A172 (cell line): ENCODE measurements at places on chromosomes 5 and 9. TPM values are rescaled to one million over a fixed set of nuclear protein-coding genes. Genes with fewer than 3 reads are reported as not detected.

GRCh38 chr5:110072651-110073050 is 382.9 kb downstream of the MAN2A1 start:
- DNase-seq = no peak

DNA sequence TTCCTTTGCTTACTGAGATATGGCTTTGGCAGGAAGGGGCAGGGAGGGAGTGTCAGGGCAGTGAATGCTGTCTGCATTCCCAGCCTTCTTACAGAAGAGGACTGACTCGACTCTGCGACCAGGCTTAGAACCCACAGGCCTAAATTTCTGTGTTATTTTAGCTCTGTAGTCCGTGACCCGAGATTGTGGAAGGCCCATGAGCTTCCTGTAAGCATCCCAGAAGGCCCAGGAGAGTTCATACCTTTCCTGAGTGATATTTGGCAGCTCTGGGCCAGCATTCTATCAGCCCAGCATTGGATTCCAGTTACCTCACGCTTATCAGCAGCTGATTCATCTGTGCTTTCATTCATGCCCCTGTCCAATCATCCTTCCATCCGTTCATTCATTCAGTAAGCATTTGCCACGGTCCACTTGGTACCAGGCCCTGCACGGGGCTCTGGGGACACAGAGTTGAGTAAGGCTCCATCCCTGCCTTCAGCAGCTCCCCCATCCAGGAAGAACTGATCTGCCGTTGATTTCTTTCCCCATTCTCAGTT is 28.2 kb upstream of the RPL26L1 start:
- peak; percentile 95 for DNase-seq

Gene TMEM215
- not detected in 2 replicates for total RNA-seq

DNA sequence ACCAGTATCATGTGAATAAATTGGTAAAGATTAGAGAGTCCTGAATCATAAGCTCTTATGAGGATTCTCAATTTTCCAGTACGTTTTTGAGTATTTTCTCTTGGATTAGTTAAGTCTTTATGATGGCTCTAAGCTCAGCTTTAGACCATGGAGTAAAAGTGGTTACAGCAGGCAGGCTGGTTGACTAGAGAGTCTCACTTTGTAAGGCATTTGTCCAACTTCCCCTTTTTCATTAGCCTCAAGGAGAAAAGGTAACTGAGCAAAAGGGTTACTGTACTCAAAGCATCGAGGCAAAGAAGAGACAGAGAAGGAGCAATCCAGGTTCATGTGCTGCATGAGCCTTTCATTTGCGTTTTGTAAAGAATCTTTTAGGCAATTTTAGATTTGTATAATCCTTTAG is 8.5 kb downstream of the NOP16 start:
- no peak for DNase-seq

DNA sequence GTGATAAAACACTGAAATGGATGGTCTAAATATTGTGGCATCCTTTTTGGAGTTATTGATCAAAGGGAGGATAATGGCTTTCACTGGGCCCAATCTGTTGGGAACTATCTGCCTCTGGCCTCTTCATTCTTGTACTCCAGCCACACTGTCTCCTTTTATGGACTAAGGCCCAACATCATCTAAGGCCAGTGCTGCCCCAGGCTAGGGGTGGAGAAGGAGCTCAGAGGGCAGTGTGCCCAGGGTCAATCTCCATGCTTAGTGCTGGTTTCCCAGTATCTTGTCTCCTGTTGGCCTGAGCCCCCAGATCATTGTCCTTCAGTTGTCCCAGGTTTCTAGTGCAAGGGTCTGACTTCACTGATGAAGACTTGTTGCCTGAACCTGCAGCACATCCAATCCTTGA is 26.4 kb upstream of the JMY start:
- DNase-seq = no peak

DNA sequence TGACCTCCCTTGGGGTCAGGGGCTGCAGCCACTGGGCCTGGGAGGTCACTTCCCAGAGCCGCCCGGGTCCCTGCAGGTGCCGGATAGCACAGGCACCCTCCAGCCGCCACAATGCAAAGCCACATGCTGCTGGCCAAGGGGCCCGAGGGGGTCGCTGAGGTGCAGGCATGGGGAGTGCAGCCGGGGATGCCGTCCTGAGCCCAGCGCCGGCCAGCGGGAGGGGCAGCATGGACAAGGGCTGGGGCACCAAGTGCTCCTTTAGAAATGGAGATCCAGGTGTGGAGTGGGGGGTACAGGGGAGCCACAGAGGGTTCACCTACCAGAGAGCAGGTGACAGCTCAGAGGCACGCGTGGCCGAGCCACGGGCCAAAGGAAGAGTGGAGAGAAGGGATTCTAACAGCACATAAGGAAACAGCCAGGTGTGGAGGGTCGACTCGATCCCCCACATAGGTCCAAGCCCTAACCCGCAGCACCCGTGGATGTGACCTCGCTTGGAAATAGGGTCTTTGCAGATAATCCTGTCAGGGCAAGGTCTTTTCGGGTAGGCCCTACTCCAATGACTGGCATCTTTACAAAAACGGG is 24.7 kb downstream of the ZDHHC11B start:
- DNase-seq = no peak

Gene ABLIM3
- 12.6 and 15.9 TPM in 2 replicates for total RNA-seq

Gene IL33
- total RNA-seq = not detected in 2 replicates

Gene SLC36A3
- total RNA-seq = not detected in 2 replicates

DNA sequence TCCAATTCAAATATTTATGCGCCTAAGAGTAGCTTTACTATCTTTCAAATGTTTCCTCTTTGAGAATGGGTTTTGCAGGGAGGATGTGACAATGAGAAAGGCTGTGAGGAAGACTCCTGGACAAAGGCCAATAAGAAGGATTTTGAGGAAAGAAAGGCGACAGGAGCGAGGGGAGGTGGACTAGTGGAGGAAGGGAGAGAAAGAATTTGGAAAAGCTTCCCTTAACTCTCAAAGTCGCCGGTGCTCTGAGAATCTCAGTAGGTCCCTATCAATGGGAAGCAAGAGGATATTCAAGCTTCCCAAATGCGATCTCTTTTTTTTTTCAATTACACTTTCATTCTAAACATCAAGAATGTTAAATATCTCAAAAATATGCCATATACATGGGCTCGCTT is 2.8 kb upstream of the CDC20B start:
- no peak for DNase-seq

GRCh38 chr5:159427180-159428012 is 97.1 kb upstream of the IL12B start:
- DNase-seq = no peak

DNA sequence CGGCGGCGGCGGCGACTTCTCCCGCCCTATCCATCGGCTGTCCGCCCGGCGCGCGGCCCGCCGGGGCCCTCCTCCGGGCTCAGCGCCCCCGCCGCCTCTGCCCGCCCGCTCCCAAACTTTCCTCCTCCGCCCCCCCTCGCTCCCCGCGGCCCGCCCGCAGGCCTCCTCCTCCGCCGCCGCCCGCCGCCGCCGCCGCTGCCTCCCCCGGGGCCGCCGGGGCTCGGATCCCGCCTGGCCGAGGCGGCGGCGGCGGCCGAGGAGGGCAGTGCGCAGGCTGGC is 460 bp upstream of the PBX3 start:
- no peak for DNase-seq

DNA sequence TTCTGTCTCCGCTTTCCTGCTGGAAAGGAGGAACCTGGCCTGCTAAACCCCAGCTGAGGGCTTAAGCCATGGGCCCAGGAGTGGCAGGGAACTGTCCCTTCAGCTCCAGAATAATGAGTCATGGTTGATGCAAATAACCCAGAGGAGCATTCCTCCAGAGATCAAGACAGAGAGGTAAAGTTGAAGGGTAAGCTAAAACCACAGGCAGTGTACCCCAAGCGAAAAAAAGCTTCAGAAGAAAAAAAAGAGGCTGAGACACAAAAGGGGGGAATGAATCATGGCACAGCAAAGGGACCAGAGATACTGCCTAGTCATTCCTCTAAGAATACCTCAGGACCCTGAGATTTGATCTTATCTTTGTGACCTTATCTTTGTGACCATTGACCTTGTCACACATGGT is 199.5 kb upstream of the TAS2R1 start:
- peak; percentile 41 for DNase-seq

- no peak for DNase-seq
Measured at GRCh38 chr9:17776735-17777134, 197.9 kb downstream of the SH3GL2 start.

Gene ALDH1A1
- total RNA-seq = not detected in 2 replicates

Gene ETF1
- total RNA-seq = 165 and 172 TPM in 2 replicates

DNA sequence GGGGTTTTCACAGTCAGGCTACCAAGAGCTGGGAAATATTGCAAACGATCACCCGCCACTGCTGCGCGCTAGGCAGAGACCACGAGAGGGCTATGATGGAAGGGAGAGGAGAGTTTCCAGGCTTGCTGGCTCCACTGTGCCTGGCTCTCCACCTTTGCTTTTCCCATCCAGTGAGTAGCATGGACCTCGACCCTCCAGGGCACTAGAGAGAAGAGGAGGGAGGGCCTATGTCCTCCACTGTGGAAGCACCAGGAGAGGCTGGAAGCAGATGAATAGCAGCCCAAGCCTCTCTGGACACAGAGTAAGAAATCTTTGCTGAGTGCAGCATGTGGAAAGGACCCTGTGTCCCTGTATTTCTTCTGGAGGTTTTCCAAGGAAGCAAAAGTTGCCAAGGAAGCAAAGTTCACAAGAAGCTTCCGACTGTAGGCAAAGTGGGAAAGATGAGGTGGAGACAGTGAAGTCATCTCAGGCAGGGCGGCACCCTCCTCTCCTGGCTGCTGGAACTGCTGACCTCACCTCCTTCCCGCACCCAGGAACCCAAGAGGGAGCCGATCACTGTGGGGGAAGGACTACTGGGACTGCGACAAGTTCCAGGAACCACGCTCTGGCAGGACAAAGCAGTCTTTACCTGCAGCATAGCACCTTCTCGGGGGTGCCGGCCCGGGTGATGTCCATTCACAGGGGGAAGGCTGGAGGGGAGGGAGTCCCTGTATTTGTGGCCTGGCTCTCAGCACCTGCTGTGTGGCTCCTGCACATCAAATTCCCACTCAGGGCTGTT is 79.6 kb downstream of the CSNK1A1 start:
- peak; percentile 88 for DNase-seq

GRCh38 chr5:109041317-109041716 is 293.6 kb downstream of the FER start:
- DNase-seq = no peak

GRCh38 chr5:17121776-17122175 is 95.7 kb upstream of the BASP1 start:
- DNase-seq = no peak

Gene PTPRD
- total RNA-seq = 0.71 and 1.0 TPM in 2 replicates

GRCh38 chr9:86974421-86974820 is 27.1 kb upstream of the GAS1 start:
- no peak for DNase-seq

Gene PTCH1
- total RNA-seq = 5.2 and 36.7 TPM in 2 replicates

Gene UNC13B
- total RNA-seq = 6.7 and 7.5 TPM in 2 replicates

Gene FAM81B
- not detected in 2 replicates for total RNA-seq

GRCh38 chr9:134235366-134235765 is 71.0 kb upstream of the RNU6ATAC start:
- DNase-seq = no peak

GRCh38 chr9:129236441-129237145 is 58.5 kb upstream of the IER5L start:
- DNase-seq = no peak

DNA sequence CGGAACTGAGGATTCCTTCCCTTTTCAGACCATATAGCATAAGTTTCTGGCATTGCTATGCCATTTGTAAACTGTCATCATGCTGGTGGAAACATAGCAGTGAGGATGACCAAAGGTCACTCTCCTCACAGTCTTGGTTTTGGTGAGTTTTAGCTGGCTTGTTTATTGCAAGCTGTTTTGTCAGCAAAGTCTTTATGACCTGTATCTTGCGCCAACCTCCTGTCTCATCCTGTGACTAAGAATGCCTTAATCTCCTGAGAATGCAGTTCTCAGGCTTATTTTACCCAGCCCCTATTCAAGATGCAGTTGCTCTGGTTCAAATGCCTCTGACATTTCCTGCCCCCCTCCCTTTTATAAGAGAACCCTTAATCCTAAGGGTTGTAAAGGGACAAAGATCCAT is 26.7 kb upstream of the GRIA1 start:
- DNase-seq = peak; percentile 84

DNA sequence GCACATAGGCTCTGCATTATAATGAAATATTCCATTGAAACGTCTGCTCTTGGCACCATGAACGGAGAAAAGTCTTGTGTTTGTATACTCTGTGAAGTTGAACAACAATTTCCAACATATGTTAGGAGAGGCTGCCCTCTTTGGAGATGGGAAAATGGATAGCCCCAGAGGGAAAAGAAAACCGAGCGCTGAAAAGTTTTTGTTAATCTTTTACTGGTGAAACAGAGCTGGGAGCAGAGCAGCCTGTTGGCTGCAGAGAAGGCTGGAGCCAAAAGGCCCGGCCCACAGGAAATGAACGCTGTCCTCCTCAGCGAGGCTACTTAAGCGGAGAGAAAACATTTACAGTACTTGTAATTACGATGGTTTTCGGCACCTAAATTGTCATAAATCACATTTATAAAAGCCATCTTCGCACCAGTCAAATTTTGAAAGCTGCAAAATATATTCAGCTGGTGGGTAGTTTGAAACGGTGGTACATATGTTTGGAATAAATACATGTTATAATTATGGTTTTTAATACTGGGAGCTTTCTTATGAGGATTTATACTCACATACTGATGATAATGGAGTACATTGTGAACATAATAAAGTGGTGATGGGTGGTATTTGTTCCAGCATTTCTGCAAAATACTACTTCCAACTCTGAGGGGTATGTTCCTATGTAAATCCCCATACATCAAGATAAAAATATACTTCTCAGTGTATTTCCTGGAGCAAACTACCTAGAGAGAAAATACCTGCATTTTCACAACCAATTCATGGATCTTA is 129.6 kb upstream of the CNTLN start:
- DNase-seq = no peak

GRCh38 chr9:105858006-105858690 is 163.8 kb downstream of the TMEM38B start:
- no peak for DNase-seq

GRCh38 chr5:163622799-163623198 is 117.4 kb downstream of the MAT2B start:
- no peak for DNase-seq

- DNase-seq = no peak
Measured at GRCh38 chr5:119290161-119290569, 65.7 kb upstream of the TNFAIP8 start.

Gene BHMT
- not detected in 2 replicates for total RNA-seq

GRCh38 chr5:68821056-68821455 is 272.8 kb upstream of the SLC30A5 start:
- no peak for DNase-seq

DNA sequence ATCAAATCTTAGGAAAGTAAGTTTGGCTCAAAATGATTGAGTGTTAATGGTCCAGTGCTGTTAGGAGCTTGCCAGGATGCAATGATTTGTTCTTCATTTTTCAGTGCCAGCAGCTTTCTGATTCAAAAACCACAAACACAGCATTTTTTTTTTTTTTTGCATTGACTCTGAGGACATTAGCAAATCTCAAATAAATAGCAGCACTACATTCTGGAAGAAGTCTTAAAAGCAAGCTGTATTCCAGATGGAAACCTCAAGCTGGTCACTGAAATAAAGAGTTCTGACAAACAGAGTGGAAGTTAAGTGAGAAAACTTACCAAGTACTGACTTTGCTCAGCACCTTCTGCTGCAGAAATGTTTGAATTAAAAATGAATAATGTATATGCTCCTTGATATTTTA is 1653.1 kb upstream of the CDH9 start:
- no peak for DNase-seq

Gene FOXD4
- total RNA-seq = 0.47 and 0.65 TPM in 2 replicates
